ENCODE measurements at places on chromosomes 11 and 22.

DNA sequence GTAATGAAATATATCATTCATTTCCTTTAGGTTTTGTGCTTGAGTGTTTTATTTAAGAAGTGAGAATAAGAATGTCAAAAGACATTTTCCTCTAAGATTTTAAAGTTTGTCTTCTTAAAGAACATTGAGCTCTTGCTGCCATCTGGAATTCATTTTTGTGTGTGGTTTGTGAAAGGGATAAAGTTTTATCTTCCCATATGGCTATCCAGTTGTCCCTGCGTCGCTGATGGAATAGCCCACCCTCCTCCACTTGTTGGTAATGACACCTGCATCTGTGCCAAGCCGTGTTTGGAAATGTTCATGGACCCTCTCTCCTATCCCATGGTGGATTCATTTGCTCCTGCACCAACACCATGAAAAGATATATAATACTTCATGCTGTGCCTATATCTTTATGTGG, 901.5 kb downstream of the BRD1 start:
- DNase-seq = peak; percentile 36

DNA sequence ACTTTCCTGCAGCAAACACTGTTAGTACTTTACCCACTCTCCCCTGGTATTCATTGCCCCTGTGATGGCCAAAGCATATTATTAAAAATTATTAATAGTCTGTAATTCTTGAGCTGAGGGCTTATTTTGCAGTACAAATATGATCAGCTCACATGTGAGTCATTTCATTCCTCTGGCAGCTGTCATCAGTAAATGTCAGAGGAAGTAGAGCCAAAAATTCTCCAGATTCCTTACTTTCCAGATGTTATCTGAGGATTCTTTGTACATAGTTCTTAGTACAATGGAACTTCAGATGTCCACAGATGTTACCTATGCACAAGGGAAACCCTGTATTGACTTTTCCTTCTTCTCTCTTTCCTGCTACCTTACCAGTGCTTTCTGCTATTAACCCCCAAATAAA, 12.5 kb downstream of the OR5B3 start:
- no peak for DNase-seq

GRCh38 chr22:36336246-36337182, 51.3 kb downstream of the MYH9 start:
- no peak for DNase-seq

GRCh38 chr11:40337118-40337517, 1122.3 kb downstream of the LRRC4C start:
- DNase-seq = no peak

GRCh38 chr11:16097543-16097942, 258.8 kb downstream of the SOX6 start:
- DNase-seq = no peak

- no peak for DNase-seq
Measured at GRCh38 chr11:64674774-64675173, 48.2 kb downstream of the NRXN2 start.

GRCh38 chr22:17137170-17137569, 16.0 kb upstream of the TMEM121B start:
- no peak for DNase-seq

DNA sequence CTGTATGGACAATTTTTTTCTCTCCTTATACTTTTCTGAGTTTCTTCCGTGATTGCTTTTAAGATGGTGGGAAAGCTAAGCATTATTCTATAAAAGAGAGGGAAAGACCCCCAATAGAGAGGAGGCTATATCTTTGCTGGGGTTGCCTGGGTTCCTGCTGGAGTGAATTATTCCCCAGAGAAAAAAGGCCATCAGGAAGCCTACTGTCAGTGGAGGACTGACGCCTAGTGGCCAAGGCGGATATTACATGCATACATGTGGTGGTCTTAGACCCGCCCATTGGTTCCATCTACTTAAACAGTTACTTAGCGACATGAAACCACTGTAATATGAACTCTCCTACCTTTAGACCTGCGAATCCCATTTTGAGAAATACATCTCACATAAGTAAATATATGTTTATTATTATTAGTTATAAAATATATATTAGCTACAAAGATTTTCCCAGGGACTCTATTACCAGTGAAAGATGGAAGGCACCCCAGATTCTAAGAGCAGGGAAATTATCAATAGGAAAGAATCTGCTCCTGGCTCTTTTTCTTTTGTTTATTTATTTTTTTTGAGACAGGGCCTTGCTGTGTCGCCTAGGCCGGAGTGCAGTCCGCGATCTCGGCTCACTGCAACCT, 15.7 kb upstream of the PGA3 start:
- DNase-seq = peak; percentile 38

DNA sequence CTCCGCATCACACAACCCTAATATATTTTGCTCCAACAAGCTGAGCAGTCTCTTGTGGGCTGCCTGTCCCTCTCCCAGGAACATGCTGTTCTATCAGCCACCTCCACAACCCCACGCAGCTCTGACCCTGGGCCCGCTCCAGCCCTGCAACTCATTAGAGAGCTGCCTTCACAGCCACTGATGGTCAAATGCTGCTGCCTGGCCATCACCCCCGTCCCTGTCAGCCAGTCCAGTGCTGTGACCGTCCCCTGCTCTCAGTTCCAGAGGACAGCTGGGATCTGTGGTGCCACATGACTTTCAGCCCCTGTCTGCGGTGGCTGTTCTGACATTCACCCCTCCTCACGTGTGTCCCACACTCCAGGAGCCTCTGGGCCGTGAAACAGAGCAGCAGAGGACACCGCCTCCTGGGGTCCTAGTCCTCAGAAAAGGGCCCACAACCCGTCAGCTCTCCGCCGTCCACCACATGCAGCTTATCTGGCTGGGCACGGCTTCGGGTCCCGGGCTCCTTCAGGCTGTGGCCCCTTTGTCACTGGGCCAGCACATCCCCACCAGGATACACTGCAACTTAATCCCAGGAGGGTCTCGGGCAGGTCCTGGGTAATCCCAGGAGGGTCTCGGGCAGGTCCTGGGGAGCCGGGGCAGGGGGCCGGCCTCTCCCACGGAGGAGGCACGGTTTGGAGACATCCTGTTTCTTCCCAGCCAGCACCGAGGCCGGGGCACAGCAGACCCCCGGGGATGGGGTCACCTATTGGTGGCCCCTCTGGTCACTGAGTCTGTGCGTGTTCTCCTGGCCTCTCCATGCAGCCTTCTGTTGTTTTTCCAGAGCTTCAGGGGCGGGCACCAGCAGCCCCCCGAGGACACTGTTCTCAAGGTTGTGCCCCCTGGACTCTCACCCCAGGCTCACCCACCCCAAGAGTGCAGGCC, 15.1 kb downstream of the CRELD2 start:
- no peak for DNase-seq

DNA sequence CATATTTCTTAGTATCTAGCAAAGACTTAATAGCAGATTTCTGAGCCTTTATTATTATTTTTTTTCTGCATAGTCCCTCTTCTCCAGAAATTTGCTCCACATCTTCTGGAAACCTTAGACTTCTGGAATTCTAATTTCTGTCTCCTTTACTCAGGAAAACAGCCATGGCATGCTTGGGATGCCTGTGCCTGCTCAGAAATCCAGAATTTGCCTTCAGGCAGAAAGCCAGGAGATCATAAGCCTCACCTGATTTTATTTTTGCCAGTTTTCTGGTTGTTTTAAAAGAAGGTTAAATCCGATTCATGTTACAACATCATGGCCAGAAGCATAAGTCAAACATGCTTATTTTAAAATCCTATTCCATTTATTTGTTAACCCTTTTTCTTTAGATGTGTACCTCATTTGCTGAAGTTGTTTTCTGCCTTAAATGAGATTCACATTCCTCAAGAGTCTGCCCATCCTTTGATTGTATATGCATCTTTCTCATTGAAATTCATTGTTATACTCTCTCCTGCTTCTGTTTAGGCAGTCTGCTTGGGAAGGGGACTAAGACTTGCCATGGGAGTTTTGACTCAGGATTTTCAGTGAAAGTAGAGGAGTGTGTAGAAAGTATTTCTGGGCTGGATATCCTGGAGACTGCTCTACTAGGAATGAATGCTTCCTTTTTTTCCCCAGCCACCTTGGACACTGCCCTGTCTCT, 37.1 kb downstream of the SIK2 start:
- DNase-seq = no peak

GRCh38 chr11:105023003-105023402, at the start of gene CASP5:
TSS of gene CASP5 (minus strand) at chr11:105023168. CDS start at chr11:105023136, 32 bp downstream.
- DNase-seq = no peak
